ENCODE measurements at places on chromosomes 3 and 15.

- no peak for DNase-seq
Measured at GRCh38 chr3:192060160-192060781, 599.3 kb downstream of the PYDC2 start.

GRCh38 chr3:64318001-64318400, 92.7 kb upstream of the PRICKLE2 start:
- DNase-seq: no peak

GRCh38 chr15:35349916-35350315, 196.0 kb downstream of the DPH6 start:
- no peak for DNase-seq

GRCh38 chr15:59332009-59332408, 40.7 kb downstream of the MYO1E start:
- no peak for DNase-seq

All from activated CD4-positive, alpha-beta T cell treated with anti-CD3 and anti-CD28 coated beads for 24 hours (primary cell).